ENCODE measurements at places on chromosomes 4 and X.

DNA sequence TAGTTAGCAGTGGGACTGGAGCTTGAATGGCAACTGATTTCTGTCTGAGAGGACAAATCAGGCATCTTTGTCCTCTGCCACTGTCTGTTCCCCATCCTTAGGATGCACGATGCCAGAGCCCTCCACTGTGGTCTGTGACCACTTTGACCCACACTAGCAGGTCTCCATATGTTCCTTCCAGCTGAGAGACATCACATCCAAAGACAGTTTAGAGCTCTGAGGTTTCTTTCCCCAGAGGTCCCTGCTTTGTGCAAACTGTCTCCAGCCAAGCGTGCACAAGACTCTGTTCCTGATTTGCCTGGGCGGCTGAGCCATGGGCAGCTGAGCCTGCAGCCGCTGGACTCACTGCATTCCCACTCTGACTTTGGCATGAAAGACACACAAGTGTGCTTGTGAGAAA is 98.0 kb downstream of the PTTG2 start:
- no peak for DNase-seq

DNA sequence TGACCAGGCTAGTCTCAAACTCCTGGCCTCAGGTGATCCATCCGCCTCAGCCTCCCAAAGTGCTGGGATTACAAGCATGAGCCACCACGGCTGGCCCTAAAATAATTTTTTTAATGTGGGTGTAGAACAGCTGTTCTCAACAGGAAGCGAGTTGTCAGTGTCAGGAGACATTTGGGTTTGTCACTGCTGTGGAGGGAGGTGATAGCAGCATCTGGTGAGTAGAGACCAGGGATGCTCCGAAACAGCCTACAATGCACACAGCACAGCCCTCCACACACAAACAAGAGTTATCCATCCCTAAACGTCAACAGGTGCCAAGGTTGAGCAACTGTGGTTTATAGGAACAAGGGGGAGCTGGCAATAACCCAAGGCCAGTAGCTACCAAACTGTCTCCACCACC is 243.4 kb upstream of the STS start:
- no peak for DNase-seq

DNA sequence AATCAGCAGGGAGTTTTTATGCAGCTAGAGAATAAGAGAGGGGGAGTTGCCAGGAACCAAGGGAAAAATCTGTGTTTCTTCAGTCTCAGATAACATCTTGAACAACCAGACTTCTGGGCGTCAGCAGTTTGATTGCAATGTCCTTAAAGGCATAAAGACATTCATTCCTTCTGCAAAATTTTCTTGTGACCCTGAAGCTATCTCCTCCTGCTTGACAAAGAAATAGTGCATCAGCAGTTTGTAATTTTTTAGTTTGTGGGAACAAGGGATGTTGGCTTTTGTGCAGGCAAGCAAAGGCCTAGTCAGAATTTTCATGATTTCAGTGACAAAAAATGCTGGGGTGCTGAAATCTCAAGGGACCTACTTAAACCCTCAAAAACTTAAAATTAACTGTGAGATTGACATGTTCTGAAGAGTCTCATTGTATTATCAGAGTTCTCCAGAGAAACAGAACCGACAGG is 125.8 kb upstream of the UNC5C start:
- DNase-seq: no peak

DNA sequence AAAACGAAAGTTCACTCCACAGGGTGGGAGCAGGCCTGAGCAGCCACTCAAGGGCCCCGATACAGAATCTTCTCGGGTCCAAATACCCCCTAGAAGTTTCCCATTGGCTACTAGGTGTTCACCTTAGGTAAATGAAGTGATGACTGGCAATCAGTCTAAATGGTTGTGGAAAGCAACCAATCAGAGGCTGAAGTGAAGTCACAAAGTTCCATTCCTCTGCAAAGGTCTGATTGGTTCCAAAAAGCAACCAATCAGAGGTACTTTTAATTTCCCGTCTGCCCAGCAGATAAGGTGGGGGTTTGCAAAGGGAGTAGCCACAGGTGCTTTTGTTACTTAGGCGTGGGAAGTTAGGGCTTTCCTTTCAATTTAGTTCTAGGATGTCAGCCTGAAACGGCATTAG is 58.2 kb upstream of the NKAP start:
- DNase-seq: no peak

GRCh38 chr4:159052315-159052714 is 50.6 kb upstream of the RAPGEF2 start:
- DNase-seq: no peak

Measured in hematopoietic multipotent progenitor cell treated with erythropoietin and hydrocortisone succinate and interleukin-3 and kit ligand, for 6 days (in vitro differentiated cells).